GM12891 (cell line): ENCODE measurements at places on chromosomes 5 and 9.

DNA sequence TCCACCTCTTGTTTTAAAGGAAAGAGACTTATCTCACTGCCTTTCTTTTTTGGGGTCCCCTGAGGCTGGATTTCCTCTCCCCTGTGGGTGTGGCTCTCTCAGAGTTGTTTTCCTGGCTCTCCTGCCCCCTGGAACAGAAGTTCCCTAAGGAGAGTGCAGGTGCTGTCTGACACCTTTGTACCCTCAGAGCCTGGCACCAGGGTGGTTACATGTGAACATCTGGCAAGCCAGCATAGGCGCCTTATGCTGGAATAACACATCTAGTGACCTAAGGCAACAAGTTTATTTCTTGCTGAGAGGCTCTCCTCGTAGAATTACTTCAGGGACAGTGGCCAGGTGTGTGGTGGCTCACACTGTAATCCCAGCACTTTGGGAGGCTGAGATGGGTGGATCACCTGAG, 172.9 kb upstream of the PTCH1 start:
- DNase-seq: no peak

DNA sequence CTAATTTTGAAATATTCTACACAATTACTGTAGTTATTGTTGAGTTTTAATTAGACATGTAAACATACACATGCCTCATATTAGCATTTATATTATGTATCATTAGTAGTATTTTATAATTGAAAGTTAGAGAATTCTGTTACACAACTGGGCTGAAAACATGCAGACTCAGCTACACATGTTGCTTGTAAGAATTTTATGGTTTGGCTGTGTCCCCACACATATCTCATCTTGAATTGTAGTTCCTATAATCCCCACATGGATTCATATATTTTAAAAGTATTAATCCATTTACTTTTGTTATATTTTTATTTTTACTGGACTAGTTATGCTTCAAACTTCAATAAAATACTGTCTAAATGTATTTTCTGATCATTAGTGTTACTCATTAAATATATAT, 2075.3 kb upstream of the C9orf72 start:
- no peak for DNase-seq

DNA sequence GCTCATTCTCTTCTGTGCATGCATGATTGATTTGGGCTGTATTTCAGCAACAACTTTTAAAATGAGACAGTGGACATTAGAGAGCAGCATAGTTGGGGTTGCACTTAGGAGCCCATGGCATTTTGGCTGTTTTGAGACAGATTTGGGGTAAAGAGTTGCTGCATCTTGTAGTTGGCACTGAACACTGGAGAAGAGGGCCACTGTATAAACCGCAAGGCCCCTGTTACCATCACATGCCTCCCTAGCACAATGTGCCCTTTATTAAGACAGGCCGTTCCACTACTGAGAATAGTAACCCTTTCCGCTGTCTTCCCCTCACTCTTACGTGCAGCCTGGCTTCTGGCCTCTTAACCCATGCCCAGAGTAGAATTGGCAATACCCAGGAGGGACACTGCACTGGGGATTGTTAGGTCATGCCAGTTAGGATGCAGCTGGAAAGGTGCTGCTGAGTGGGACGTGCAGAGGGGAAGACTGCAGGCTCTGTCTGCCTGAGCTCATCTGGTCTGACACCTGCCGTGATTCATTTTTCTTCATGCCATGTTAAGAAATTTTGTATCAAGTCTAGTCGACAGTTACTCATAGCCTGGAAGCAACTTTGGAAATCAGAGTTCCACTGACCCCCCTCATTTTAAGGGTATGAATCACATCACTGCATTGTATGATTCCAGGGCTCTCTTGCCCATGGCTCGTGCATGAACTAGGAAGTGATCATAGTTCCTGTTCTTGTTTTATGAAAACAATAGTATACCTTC, 146.9 kb upstream of the DMRT1 start:
- no peak for DNase-seq

GRCh38 chr9:99385814-99386279, 163.8 kb downstream of the SEC61B start:
- no peak for DNase-seq

GRCh38 chr5:35979715-35980114, 11.5 kb downstream of the UGT3A1 start:
- DNase-seq: no peak

DNA sequence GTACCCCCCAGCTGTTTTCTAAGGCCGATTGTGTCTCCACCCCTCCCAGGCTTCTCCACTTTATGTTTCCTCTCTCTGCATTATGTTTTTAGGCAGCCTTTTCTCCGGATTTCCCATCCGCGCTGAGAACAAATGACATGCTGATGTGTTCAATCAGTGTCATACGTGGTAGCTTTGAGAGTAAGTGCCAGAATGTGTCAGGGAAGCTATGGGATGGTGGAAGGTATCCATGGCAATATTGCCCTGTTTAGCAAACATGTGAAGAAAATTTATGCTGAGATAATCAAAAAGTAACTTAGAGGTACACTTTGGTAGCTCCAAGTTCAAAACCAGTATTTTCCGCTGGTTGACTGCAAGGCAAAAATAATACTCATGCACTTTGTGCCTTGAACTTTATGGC, 36.6 kb upstream of the LECT2 start:
- DNase-seq: no peak

DNA sequence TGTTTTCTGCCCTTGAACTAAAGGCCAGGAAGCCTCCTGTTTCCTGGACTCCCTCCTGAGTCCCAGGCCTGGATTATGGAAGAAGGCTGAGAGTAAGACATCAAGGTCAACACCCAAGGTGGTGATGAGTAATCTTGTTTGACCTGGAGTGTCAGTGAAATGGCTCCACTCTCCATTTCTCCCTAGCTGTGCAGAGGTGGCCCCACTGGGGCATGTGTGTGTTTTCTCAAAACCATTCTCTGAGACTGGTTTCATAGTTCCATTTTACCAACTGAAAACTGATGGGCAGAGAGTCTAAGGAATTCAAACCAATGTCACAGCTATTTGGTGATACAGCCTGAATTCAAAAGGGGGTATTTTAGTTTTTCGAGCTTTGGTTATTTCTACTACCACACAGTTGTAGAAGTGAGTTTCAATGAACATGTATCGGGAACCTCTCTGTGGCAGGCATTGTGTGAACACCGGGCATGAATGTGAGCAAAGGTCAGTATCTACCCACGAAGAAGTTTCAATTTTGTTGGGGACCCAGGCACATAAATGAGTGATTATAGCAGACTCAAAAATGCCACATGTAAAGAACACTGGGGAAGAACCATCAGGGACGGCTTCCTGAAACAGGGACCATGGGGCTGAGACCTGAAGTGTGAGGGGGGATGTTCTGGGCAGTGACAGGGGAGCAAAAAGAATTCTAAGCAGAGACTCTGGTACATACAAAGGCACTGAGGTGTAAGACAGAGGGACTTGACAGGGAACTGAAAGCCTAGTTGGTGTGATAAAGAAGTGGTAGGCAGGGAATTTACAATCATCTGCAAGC, 269.6 kb upstream of the KLF4 start:
- DNase-seq: no peak

DNA sequence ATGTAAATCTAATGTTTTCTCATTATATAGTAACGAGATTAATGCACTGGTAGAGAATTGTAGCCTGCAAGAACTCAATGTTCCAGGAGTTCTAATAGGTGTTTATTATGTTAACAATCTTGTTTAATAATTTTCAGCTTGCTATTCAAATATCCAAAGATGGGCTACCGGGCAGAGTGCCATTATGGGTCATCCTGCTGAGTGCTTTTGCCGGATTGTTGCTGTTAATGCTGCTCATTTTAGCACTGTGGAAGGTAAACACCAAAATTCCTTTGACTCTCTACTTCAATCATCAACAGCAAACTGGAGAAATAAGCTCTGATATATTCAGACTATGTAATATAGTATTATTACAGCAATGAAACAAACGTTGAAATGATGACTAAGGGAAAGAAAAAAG, 41.9 kb upstream of the ITGA2 start:
- DNase-seq: no peak

DNA sequence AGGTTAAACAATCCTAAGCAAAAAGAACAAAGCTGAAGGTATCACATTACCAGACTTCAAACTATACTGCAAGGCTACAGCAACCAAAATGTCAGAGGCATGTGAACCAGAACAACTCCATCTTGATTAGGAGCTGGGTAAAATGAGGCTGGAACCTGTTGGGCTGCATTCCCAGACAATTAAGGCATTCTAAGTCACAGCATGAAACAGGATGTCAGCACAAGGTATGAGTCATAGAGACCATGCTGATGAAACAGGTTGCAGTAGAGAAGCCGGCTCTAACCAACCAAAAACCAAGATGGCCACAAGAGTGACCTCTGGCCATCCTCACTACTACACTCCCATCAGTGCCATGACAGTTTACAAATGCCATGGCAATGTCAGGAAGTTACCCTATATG, 252.0 kb downstream of the RASEF start:
- no peak for DNase-seq

GRCh38 chr5:142304013-142304701, 20.7 kb downstream of the SPRY4 start:
- DNase-seq: no peak

DNA sequence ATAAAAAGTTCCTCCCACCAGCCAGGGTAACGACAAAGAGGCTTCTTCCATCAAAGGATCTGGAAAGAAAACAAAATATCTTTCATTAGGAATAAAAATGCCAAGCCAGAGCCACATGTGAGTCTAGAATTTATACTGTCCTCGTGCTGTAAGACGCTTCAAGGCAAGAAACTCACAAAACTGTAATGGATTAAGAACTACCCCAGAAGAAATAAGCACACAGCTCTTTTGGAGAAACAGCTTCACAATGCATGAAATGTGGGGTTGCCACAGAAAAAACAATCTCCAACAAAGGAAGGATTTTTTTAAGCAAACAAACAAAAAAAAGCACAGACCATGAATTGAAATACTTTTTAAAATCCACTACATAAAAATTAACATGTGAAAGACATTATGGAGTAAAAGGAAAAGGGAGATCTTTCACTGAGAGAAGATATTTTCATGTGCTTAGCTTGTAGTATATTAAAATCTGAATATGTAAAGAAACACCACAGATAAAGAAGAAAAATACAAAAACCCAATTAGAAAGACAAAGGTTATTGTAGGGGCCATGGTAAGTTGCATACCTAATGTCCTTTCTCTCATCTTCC, 140.5 kb upstream of the NFIL3 start:
- no peak for DNase-seq

- peak; percentile 39 for DNase-seq
Observed at GRCh38 chr9:72443855-72444254, 77.6 kb upstream of the TMC1 start.

DNA sequence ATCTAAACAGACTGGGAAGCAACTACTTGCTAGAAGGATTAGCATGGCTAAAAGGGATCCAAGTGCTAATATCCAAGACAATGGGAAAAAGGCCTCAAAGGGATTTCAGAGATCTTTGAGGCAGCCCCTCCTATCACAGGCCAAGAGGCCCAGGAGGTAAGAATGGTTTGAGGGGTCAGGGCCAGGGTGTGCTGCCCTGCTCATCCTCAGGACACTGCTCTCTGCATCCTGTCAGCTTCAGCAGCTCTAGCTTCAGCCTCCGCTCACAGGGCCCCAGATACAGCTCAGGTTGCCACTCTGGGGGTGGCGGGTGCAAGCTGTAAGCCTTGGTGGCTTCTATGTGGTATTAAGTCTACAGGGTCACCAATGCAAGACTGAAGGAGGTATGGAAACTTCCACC, 278.7 kb downstream of the PARP8 start:
- no peak for DNase-seq

GRCh38 chr5:122846051-122846550, 688 bp downstream of the SNX24 start:
- DNase-seq: no peak
